Effector memory CD8-positive, alpha-beta T cell (primary cell): ENCODE measurements at places on chromosomes 3 and 15.

- DNase-seq = no peak
Observed at GRCh38 chr15:78727561-78727960, 83.7 kb downstream of the ADAMTS7 start.

- DNase-seq = no peak
Observed at GRCh38 chr3:105860641-105861040, 8.2 kb downstream of the CBLB start.

DNA sequence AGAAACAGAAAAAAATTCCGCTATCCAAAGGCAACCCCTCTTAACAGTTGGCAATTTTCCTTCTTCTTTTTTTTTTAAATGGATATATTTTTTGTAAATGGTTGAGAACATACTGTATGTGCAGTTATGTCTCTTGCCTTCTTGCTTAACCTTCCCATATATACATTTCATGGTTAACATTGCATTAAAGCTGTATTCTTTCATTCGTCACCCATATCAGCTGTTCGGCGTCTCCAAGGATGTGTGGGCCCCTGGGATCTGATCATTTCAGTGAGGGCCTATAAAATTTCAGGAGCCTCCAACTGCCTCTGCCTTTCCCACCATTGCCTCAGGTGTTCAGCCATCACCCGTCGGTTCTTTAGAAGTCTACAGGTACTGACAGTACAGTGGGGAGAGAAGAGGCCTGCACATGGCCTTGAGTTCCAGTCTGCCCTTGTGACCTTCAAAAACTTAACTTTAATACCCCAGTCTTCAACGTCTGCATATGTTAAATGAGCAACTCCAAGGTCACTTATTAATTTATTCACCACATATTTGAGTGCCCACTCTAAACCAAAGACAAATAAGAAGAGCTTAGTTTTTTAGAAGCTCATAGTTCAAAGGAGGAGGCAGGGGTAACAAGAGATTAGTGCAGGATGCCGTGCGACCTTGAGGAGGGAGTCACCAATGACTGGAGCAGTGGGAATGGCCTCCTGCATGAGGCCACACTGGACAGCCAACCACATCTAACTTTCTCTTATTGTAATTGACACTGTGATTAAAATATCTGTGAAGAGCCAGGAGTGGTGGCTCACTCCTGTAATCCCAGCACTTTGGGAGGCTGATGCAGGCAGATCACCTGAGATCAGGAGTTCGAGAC is 6.9 kb downstream of the ST6GAL1 start:
- DNase-seq = no peak

DNA sequence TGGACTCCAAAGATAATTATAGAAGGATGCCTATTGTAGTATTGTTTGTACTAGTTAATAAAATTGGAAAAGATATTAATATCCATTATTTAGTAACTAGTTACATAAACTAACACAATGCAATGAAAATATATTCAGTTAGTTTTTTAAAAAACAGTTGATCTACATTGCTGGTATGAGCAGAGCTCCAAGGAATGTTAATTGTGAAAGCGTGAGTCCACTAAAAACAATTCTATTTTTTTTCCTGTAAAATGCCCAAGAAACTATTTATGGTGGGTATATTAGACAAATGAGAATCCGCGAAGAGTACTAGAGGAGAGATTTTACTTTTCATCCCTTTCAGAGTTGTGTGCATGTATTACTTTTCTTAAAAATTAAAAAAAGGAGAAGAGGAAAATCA is 104.3 kb downstream of the MCTP2 start:
- DNase-seq = no peak

DNA sequence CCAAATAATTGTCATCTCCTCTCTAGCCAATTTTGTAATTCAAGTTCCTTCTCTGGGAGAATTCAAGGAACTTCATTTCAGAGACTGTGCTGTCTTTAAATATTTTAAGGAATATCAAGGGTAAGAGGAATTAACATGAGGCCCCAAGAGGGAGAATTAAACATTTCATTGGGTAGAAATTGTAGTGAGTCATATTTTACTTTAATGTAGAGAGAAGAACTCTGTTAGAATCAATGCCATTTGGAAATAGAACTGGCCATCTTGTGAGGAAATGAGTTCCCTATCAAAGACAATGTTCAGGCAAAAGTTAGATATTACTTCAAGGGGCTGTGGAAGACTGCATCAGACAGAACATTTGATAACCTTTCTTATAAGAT is 43.5 kb upstream of the TP63 start:
- no peak for DNase-seq

GRCh38 chr3:155748611-155749365 is 3.9 kb upstream of the PLCH1 start:
- DNase-seq = no peak

GRCh38 chr3:100289339-100289738 is 28.5 kb downstream of the TBC1D23 start:
- DNase-seq = no peak

DNA sequence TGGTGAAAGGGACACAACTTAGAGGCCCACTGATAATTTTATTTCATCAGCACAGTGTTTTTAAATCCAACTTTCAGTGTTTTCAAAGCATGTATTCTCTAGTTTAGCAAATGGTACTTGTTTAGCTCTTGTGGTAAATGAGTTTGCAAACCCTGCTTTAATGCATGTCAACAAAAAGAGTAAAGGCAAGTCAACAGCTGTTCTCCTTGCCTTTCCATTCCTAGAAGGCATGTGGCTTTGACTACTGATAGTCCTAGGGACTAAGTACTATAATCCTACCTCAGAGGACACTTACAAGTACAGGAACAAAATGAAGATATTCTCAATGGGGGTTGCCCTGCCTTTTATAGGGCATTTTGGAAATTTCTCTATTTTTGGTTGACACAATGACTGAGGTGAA is 13.1 kb downstream of the NPTN start:
- DNase-seq = no peak

GRCh38 chr3:43187836-43188479 is 82.1 kb upstream of the POMGNT2 start:
- DNase-seq = no peak

DNA sequence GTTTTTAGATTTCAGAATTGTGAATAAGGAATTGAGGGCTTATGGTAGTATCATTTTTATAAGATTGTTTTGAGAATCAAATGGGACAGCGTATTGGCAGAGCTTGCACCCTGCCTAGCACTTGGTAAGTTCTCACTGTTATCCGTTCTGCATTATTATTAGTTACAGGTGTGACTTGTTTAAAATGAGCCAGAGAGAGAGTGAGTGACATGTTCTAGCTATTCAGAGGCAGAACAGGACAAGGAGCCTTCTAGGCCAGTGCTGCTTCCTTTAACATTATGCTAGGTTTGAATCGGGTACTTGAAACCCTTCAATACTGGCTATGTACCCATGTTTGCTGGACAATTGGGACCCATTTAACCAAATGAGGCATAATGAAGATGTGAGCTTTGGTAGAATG is 133.7 kb downstream of the FILIP1L start:
- DNase-seq = no peak

GRCh38 chr3:149647285-149647684 is 10.5 kb downstream of the WWTR1 start:
- DNase-seq = no peak

GRCh38 chr15:99250001-99250400 is 620 bp upstream of the TTC23 start:
- DNase-seq = no peak

DNA sequence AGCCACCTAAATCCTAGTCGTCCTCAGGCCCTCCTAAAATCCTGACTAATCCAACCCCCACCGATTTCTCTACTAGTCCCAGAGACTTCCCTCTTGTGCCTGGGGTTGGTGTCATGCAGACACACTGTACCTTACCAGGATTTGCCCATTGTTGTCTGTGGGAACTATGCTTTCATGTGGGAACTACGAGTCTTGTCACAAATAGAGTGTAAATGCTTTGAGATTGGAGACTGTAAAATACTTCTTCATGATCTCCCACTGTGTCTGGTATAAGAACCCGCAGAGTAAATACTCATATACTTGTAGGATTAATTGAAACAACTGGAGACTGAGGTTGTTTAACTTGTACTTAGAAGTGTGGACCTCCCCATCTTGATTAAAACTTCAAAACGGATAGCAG is 11.2 kb downstream of the B3GNT5 start:
- no peak for DNase-seq

DNA sequence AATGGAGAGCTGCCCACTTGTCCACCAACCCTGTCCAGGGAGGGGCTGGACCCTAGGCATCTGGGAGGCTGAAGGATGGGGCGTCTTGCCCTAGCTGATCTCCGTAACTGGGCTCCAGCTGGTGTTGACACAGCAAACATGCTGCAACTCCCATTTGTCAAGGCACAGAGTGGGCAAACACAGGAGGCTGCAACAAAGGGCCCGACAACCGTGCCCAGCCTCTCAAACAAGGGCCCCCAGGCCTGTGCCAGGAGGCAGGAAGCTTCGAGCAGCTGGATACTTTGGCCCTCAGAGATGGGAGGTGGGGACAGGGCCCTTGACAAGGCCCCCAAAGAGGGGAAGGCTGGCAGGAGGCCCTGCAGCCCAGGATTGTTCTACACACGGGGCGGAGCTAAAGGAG is 64.2 kb upstream of the TMEM115 start:
- no peak for DNase-seq

GRCh38 chr15:29003840-29004233 is 118.1 kb downstream of the APBA2 start:
- DNase-seq = no peak

DNA sequence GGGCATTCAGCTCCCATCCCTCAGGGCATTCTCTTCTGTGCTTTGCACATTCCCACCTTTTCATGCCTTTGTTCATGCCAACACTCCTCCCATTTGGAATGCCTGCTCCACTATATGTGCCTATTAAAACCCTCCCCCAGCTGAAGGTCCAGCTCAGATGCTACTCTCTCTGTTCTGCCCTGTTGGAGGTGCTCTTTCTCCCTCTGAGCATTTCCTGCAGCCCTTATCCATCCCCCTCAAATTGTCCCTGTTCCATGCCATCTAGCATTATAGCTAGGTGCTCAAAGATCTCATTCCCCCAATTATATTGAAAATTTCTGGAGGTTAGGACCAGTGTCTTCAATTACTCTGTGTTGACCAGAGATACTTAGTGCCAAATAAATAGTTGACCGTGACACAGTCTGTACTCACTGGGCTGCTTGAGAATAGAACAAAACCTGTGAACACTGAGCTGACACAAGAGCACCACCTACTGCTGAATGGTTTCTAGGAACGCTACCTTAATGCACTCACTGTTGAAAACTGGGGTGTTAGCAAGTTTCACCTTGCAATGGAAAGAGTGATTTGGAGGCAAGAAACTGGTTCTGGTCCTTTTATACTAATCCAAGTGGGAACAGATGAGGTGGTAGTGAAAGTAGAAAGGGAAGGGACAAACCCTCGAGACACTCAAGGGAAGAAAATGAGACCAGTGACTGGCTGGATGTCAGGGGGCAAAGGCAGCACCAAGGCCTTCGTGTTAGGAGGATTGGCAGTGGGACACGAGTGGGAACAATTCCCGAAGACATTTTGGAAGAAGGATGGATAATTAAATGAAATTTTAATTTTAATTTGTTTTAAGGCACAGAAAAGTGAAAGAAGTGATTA is 289.8 kb upstream of the ROPN1 start:
- no peak for DNase-seq

- peak; percentile 67 for DNase-seq
Observed at GRCh38 chr3:187319699-187320302, 28.3 kb upstream of the MASP1 start.

- no peak for DNase-seq
Observed at GRCh38 chr3:178969004-178969700, 102.5 kb downstream of the ZMAT3 start.

GRCh38 chr15:42772144-42772543 is 35.2 kb upstream of the CDAN1 start:
- DNase-seq = no peak

- no peak for DNase-seq
Observed at GRCh38 chr15:70576696-70577095, 186.7 kb downstream of the UACA start.

DNA sequence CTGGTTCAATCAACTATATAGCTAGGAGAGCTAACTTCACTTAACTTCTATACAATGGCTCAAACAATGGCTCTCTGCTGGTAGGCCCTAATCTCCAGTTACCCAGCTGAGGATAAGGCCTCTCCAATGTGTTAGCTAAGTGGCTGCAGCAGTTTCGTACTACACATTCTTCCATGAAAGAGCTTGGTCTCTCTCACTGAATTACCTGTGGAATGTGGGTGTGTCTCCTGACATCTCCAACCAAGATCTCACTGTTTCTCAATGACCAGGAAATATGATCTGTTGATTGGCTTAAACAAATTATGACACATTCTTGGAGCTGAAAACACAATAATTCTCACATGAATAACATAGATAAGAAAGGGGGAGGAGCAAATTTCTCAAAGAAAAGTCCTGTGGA is 169.8 kb upstream of the ROBO1 start:
- no peak for DNase-seq

DNA sequence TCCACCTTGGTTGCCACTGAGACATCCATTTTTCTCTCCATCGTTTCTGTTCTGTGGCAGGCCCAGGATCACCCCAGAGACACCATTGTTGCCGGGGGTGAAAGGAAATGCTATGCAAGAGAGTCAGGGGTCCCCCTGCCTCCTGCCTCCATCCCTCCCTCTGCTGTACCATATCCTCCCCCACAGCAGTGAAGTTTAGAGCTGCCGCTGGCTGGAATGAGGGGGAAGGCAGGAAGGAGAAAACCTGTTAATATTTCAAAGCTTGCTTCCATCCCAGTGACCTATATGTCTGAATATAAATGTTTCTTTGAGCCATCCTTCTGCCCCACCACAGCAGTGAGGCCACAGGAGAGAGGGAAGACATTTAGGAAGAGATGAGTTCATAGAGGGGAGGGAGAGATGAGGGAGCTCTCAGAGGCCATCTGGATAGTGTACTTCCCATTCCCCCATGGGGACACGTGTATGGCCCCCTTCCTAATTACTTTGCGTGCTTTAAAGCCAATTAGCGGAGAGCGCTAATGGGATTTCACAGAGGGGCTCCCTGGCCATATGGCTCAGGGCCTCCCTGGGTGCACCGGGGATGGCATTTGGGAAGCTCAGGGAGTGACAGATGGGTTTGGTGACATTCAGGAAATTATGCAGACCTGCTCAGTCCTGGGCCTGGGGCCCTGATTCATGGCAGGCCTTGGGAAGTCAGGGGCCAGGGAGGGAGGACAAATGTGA is 40.4 kb upstream of the CHRNB4 start:
- DNase-seq = no peak

GRCh38 chr3:195003006-195003892 is 267.7 kb downstream of the XXYLT1 start:
- DNase-seq = no peak
